ENCODE measurements at places on chromosomes 2 and 18.

- DNase-seq = no peak
Measured at GRCh38 chr18:8721716-8722115, 16.4 kb downstream of the MTCL1 start.

- DNase-seq = no peak
Measured at GRCh38 chr18:75364512-75365253, 62.8 kb downstream of the SMIM21 start.

DNA sequence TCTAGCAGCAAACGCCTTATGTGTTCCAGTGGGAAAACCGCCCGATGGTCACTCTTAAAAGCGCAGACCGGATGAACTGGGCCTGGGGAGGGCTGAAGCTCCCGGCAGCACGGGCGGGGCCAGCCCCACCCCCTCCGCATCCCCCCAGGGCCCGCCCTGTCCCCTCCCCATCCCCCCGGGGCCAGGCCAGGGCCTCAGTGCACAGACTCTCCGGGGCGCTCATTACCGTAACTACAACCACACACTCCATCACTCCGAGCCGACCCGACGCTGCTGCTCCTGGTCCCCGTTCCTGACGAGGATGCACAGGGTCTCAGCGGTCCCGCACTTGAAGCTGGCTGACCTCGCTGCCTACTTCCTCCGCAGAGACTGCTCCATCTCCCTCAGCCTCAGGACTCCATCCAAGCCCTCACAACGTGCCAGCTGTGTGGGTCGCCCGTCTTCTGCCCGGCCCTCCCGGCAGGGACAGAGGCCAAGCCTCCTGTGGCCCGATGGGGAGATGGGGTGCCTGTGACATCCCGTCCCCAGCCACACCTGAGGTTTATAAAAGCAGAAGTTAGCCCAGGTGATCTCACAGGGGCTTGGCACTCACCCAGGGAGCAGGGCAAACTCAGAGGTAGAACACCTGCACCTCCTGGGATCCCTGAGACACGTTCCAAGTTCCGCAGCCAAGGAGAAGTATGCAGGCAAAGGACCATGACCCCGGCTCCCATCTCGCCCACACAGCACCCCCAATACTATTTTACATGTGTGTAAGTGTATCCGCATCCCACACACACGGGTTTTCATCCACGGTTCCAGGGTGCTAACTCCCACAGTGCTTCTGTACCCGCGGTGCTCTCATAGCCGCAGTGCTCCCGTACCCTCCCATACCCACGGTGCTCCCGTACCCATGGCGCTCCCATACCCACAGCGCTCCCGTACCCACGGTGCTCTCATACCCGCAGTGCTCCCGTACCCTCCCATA, 36.0 kb downstream of the SLC66A2 start:
- no peak for DNase-seq

DNA sequence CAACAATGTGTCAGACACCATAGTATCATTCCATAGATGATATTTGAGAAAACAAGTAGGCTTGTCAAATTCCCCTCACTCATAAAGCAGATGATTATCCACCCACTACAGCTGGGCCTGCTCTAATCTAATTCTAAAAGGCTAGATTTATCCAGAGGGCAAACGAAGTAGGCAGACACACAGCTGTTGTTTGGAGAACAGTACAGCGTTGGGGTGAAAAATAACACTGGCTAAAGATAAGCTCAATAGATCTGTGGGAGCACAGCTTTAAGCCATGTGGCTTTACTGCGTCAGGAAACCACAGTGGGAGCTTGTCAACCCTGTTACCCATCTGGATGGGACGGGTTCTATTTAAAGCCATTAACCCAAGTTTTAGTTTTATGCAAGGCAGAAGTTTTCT, 48.9 kb upstream of the COBLL1 start:
- DNase-seq = no peak

- DNase-seq = no peak
Measured at GRCh38 chr2:73173781-73174180, 28.6 kb upstream of the NOTO start.

DNA sequence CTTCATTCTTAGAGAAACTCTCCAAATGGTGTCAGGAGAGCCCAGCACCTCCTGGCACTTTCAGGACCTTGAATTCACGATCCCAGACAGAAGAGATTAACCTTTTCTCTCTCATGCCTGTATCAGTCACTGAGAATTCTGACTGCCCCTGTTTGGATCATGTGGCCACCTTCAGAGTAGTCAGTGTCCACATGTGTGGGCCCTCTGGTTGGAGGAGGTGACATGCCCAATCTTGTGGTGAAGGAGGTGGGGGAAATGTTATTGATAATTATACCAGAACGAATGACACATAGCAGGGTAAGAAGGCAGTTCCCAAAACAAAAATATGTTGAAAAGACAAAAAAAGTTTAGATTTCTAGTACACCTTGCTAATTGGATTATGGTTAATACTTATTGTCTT, 31.7 kb downstream of the UBXN4 start:
- no peak for DNase-seq

- DNase-seq = peak; percentile 33
Measured at GRCh38 chr2:171923206-171923605, 945 bp downstream of the HAT1 start.

DNA sequence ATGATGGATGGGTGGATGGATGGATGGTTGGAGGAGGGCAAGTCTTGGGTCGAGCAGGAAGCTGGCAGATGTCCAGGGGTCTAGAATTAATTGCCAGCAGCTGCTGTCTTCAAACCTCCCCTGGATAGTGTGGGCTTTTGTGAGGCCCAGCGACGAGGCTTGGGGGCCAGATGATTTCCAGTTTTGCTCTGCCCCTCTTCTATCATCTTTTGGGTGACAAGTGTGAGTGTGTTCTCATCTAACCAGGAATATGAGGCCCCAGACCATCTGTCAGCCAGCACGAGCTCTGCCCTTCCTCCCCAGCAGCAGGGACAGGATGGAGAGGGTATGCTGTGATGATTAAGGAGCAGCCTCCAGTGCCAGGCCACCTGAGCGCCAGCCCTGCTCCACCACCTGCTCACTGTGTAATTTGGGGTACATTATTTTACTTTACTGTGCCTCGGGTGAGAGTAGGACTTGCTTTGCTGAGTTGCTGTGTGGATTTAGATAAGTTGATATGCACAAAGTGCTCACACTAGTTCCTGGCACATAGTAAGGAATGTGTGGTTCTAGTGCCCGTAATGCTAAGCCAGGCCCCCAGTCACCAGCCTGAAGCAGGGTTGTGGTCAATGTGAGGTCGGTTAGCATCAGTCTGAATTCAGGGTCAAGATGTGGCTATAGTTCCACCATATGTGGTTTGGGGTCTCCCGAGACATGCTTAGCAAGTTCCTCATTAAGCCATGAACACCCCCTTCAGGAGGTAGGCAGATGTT, 251.1 kb downstream of the CYP26B1 start:
- no peak for DNase-seq

DNA sequence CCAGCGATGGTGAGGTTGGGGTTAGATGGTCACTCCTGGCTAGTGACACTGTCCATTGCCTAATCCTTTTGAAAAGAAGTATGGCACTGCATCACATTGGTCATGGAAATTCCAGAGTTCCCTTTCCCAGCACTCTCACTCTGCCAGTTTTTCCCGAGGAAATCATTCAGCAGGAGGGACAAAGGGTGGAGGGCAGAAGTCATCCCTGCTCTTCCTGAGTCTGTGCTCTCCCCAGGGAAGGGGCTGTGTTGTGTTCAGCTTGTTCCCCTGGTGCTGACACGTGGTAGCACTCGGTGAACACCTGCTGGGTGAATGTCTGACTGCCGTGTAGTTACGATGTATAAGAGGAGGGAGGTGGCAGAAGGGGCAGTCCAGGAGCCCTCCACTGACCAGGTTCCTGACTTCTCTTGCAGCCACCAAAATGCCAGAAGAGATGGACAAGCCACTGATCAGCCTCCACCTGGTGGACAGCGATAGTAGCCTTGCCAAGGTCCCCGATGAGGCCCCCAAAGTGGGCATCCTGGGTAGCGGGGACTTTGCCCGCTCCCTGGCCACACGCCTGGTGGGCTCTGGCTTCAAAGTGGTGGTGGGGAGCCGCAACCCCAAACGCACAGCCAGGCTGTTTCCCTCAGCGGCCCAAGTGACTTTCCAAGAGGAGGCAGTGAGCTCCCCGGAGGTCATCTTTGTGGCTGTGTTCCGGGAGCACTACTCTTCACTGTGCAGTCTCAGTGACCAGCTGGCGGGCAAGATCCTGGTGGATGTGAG, 21.6 kb downstream of the STEAP3 start:
- DNase-seq = no peak

GRCh38 chr18:4438938-4439337, 16.2 kb downstream of the DLGAP1 start:
- DNase-seq = no peak

- no peak for DNase-seq
Measured at GRCh38 chr2:170533156-170533555, 182.0 kb upstream of the SP5 start.

- no peak for DNase-seq
Measured at GRCh38 chr2:164933671-164934189, 21.6 kb downstream of the SLC38A11 start.

- no peak for DNase-seq
Measured at GRCh38 chr2:54065411-54065810, 50.0 kb upstream of the ACYP2 start.

DNA sequence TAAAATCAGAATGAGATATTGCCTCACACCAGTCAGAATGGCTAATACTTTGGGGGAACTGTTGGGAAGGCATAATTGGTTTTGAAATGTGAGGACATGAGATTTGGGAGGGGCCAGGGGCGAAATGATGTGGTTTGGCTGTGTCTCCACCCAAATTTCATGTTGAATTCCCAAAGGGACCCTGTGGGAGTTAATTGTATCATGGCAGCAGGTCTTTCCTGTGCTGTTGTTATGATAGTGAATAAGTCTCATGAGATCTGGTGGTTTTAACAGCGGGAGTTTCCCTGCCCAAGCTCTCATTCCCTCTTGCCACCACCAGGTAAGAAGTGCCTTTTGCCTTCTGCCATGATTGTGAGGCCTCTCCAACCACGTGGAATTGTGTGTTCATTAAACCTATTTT, 59.6 kb downstream of the CSRNP3 start:
- DNase-seq = no peak

DNA sequence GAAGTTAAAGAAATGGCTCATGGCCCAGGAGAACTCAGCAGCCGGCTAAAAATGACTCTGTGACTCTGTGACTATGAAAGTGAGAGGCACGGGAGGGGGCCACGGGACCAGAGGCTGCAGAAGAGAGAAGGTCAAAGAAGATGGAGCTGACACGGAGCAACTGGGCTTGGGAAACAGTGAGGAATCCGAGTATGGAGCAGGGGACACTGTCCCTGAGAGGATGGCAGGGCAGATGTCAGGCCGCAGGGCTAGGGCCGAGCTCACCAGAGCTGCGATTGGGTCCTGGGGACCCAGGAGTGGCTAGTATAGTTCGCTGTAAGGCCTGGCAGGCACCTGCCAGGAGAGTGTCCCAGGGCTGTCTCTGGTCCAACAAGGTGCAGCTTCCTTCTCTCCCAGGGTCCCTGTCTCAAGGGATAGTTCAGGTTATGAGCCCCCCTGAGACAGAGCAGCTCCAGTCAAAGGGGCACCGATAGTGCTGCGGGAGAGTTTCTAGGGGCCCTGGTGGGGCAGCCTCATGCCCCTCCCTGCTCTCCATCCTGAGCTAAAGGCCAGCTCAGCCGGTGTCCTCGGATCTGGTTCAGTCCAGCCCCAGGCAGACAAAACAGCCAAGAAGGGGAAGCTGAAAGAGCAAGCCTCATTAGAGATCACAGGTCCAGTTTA, 42.7 kb downstream of the CIB4 start:
- no peak for DNase-seq

- DNase-seq = no peak
Measured at GRCh38 chr18:61236356-61237057, 96.7 kb upstream of the CDH20 start.

DNA sequence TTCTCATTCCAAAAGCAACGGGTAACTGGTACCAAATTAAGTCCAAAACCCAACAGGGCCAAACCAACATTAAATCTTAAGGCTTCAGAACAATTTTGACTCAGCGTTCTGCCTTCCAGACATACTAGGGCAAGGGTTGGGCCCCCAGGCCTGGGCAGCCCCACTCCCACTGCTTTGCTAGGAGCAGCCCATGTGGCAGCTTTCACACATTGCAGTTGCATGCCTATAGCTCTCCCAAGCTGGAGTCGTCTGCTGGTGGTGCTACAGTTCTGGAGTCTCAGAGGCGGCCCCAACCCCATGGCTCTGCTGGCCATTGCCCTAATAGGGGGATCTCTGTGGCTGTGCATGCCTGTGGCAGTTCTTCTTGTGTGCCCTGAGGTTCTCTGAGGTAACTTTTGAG, 37.6 kb upstream of the CD226 start:
- DNase-seq = no peak

DNA sequence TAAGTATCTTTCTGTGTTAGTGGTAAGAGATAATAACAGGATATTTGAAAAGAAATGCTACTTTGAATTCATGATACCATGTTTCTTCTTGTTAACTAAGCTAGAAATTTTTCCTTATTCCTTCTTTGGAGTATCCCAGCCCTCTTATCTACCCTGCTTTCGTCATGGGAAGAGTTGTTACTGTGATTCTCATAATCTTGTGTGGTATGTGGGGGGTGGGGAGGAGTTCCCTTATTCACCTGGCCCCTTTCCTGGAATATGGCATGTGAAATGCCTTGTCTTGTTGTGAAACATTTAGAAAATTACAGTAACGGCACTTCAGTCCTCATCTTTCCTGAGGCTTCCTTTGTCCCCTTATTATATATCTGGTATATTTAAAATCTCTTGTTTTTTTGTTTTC, 129.9 kb downstream of the NCOA1 start:
- no peak for DNase-seq

DNA sequence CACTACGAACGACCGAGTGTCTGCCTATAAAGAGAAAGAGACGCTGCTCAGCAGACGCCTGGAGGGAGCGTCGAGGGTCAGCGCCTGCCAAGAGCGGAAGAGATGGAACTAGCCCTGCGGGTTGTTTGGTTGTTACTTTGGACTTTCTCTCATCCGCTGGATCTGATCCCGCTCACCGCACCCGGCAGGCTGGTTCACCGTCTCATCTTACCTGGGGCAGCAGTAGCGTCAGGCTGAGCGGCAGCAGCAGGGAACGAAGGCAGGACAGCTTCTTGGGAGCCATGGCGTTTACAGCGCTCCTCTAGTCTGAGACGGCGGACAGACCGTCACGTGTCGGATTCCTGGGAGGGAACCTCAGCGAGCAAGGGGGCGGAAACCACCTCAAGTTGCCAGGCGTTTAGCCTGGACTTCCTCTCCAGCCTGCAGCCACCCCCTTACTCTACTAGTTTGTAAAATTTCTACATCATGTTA, 1.9 kb downstream of the GLB1L start:
- no peak for DNase-seq

DNA sequence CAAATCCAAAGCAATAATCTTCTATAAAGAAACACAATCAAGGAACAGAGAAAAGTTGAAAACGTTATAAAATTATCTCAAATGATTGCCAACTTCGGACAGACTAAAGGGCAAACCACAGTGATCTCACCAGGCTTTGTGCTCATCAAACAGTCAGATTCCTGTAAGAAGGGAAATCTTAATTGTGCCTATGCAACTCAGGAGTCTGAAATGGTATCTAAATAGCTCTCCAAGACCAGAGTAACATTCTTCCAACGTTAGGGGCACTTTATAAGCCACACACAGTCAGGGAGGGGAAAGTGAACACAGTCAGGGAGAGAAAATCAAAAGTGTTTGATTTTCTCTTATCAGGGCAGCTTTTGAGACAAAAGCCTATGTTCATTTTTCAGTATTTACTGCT, 29.4 kb downstream of the PLEKHM3 start:
- no peak for DNase-seq

GRCh38 chr2:12005886-12006681, 259.7 kb downstream of the LPIN1 start:
- peak; percentile 43 for DNase-seq

GRCh38 chr18:55470826-55471225, 117.2 kb downstream of the TCF4 start:
- no peak for DNase-seq

- no peak for DNase-seq
Measured at GRCh38 chr2:70656421-70657010, 102.9 kb upstream of the TGFA start.

- no peak for DNase-seq
Measured at GRCh38 chr18:27136208-27136535, 48.9 kb downstream of the CHST9 start.

All from right lung (tissue), 10 donors.